GM12891 (cell line): ENCODE measurements at places on chromosomes 1 and 21.

- DNase-seq: no peak
These were observed 22.0 kb downstream of the FOXO6 start for GRCh38 chr1:41383094-41383852.

DNA sequence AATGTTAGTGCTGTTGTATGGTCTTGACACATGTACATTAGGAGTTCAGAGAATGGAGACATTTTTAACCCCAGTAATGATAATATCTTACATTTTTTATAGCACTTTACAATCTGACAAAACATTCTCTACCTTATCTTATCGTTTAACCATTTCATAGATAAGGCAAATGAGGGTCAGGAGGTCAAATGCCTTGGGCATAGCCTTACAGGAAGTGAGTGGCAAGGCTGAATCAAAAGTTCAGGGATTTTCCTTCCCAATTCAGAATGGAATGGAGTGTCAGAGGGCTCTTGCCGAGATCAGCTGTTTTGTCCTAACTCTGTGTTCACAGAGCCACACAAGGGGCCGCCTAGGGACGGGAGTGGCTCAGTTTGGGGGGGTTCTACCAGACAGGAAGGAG, 57.6 kb upstream of the AK4 start:
- DNase-seq: no peak

GRCh38 chr1:66445492-66446181, 88.3 kb upstream of the SGIP1 start:
- no peak for DNase-seq

DNA sequence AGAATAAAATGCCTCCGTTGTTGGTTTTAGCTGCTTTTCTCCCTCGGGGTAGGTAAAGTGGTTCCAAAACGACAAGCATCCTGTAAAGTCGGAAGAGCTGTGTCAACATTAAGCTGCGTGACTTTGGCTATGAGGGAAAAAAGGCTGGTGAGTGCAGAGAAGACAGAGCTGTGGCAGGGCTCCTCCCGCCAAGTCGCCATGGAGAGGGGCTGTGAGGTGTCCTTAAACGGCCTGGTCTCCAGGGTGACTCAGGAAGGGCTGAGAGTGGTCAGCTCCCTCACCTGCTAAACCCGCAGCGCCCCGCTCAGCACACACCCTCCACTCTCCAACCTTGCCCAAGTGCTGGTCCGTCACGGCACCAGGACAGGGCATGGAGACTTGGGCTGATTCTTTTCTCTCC, 91.6 kb upstream of the SAMD11 start:
- no peak for DNase-seq

DNA sequence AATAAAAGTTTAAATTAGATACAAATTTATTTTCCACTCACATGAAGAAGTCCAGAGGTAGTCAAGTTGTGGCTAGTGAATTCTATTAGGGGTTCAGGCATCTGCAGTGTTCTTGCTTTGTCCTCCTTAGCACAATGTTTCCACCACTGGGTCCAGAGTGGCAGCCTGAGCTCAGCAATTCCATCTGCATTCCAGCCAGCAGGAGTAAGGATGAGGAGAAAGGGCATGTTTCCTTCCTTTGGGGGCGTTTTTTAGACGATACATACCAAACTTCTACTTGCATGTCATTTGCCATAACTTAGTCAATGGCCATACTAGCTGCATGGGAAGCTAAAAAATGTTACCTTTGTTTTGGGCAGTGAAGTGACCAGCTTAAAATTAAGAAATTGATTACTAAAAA, 98.5 kb upstream of the VANGL1 start:
- no peak for DNase-seq

DNA sequence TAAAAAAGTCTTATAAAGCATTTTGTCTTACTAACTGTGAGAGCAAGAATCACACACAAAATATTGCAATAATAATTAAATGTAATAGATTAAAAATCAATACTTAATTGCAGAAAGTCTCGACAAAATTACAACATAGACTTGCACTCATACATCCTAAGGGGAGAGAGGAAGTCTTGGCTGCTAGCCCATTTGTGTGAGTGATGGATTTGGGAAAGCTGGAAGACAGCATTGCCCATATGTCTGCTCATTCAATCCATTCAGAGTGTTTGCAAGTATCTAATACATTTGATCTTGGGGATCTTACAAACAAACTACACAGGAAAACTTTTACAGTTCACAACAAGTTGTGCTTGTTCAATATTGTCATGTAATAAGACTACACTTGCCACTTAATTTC, 140.5 kb downstream of the COL11A1 start:
- no peak for DNase-seq

- DNase-seq: no peak
These were observed 23.8 kb downstream of the PTTG1IP start for GRCh38 chr21:44849616-44850130.

DNA sequence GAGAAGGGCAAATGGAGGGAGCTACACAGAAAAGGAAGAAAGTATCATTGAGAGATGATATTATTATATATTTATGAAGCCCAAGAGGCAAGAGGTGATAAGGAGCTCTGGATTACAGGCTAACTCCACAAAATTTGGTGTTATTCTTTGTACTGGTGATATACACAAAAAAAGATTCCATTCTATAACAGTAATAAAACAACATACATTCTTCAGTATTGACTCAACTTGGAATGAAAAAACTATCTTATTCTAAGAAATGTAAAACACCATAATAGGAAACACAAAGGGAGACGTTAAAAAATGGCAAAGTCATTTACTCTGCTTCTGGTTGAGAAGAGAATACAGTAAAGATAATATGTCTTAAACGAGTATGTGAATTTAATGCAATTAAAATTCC, 99.4 kb downstream of the TEX35 start:
- no peak for DNase-seq

- no peak for DNase-seq
These were observed 153.4 kb downstream of the C1orf94 start for GRCh38 chr1:34330061-34330460.

DNA sequence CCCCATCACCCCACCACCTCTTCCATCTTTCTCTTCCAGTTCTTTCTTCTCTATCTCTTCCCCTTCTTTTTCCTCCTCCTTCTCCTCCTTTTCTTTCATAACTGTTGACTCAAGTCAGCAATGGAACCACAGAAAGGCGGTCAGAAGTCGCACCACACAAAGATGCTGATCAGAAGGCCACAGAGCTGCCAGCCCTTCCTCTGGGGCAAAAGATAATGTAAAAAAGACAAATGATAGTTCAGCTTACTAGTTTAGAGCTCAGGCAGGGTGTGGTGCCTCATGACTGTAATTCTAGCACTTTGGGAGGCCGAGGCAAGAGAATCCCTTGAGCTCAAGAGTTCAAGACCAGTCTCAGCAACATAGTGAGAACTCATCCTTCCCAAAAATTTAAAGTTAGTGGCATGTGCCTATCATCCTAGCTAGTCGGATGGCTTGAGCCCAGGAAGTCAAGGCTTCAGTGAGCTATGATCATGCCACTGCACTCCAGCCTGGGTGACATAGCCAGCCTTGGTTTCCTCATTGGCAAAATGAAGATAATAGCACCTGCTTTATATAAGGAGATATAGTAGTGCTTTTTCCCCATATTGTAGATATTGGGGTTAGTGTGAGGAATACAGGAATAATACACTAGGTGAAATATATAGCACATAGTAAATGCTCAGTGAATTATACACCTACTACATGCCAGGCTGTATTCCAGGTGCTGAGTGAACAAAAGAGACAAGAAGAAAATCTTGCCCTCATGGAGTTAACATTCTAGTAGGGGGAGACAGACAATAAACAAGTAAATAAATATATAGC, 12.5 kb upstream of the IGSF3 start:
- DNase-seq: no peak

DNA sequence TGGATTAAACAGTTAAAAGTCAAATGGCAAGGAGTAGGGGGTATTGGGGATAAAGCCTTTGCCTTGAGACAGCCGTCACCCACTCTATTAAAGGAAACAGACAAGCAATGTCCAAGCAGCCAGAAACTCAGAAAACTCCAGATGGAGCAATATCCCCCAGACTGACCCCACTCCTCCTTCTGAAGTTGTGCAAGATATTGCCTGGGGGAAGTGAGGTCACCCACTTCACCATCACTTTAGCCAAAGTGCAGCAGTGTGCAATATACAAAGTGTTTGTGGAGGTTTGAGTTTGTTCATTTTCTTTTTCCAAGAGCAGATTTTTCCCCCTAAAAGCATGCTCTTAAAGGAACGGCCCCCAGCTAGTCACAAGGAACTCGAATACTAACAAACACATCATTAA, 125.1 kb downstream of the ETS2 start:
- no peak for DNase-seq

DNA sequence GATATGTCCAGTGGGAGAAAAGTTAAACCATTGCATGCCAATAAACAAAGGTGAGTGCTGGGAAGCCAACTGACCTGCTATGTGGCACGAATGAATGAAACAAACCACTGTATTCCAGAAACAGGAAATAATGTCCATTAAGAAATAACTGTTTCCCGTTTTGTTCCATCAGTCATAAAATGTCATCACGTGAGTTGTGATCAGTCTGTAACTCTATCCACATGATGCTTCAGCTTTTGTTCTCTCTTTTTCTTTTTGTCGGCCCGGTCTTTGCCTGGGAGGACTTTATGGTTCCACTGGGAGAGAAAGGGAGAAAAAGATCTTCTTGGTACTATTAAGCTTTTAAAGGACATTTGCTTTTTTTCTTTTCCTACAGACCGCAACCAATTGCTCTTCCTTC, 179.9 kb downstream of the TGFB2 start:
- no peak for DNase-seq

DNA sequence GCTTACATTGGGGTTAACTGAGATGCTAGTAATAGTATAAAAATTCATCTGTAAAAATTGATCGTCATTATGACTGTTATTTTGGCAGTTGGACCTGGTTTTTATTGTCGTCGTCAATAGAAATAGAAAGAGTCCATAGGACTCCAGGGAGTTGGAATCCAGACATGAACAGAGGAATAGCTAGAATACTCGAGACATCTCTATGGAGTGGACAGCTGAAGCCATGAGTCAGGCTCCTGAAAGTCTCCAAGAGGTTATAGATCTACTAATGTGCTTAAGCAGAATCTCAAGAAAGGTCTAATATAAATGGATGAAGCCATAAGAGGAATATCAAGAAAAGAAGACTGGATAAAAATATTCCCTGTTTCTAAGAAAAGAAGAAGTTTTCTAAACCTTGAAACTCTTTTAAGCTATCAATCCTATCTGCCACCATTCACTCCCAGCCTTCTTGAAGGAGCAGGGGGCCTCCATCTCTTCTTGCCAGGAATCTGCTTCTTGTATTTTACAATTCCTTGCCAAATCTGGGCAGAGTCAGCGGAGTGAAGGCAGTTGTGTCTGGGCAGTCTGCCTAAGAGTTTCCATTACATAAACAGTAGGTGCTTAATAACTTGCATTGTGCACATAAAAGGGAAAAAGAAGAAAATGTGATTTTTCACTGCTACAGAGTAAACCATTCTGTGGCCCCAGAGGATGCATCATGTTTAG, 163.3 kb downstream of the ST6GALNAC5 start:
- DNase-seq: no peak

DNA sequence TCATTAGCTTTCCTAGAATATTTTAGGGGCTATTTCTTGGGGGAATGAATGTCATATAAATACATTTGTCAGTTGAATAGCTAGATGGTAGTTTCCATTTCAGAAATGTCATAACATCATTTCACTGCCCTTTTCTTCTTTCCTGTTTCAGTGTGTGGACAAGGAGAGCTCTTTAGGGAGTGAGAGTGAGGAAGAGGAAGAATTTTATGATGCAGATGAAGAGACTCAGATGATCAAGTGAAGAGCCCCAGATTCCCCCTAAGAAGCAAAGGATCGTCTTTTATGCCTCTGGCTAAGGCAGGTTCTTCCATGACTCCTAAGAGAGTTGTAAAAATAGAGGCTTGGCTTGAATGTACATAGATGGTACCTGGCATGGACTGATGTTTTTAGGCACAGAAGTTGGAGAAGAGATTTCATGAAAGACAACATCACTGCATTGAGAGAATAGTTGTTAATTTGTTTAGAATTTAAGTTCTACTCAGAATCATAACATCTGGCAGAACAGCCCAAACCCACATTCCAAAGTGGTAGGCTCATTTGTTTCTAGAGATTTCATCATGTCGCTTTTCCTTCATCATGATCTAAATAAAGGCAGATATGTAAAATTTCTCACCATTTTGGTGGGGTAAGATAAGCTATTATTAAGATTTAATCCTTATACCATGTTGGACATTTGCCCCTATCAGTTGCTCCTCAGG, 44.2 kb upstream of the MAB21L3 start:
- DNase-seq: no peak

DNA sequence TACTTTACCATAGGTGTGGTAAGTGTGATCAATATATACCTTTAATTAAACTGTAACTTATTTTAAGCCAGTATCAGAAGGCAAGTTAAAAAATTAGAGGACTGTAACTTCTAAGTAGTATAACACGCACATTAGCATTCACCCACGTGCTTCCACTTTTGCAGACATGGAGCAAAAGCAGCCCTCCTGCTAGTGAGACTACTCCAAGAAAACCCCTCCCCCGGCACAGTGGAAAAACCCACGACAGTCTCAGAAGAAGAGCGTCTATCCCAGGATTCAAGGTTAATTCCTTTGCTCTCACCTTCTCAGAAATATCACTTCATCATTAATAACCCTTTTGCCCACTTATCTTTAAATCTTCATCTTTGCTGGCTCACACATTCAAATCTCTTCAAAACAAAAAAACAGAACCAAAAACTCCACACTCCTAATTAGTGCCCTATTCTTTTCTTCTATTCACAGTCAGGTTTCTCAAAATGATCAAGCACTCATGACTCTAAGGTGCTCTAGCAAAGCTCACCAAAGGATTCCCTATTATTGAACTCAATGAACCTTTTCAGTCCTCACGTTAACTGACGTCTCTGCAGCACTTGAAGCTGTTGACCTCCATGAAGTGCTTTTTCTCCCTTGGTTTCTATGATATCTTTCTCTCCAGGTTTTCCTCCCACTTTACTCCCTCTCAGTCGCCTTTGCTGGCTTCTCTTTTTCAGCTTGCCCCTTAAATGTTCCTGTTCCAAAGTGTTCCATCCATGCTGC, 213.5 kb downstream of the SMYD3 start:
- DNase-seq: no peak

DNA sequence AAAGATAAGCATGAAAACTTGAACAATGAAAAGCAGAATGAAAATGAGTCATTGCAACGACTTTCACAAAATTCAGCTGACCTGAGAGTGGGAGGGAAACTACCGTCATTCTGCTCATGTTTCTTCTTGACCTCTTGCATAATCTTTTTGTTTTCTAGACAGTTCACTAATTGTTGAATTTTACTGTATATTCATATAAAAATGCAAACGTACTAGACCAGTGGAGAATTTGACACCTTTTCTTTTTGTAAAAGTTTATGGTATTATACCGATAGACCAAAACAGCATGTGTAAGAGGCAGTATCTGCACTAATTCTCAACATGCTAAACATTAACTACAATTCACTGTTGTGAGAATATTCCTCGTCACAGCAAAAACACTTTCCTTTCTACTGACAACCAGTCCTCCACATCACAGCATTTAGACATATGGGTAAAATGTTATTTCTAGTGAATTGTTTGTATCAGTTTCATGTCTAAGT, 137.8 kb downstream of the GREM2 start:
- no peak for DNase-seq

GRCh38 chr1:38775175-38775845, 84.3 kb downstream of the RRAGC start:
- DNase-seq: no peak

GRCh38 chr1:167000546-167000945, 11.5 kb downstream of the MAEL start:
- no peak for DNase-seq

- DNase-seq: no peak
These were observed 6.8 kb upstream of the AKR1A1 start for GRCh38 chr1:45543581-45544417.
